Fibroblast of lung (primary cell): ENCODE measurements at places on chromosomes 12 and 14. TPM values are rescaled to one million over a fixed set of nuclear protein-coding genes. Genes with fewer than 3 reads are reported as not detected.
A peak's percentile ranks its signal among the peaks of the same experiment; 100 is the strongest.

DNA sequence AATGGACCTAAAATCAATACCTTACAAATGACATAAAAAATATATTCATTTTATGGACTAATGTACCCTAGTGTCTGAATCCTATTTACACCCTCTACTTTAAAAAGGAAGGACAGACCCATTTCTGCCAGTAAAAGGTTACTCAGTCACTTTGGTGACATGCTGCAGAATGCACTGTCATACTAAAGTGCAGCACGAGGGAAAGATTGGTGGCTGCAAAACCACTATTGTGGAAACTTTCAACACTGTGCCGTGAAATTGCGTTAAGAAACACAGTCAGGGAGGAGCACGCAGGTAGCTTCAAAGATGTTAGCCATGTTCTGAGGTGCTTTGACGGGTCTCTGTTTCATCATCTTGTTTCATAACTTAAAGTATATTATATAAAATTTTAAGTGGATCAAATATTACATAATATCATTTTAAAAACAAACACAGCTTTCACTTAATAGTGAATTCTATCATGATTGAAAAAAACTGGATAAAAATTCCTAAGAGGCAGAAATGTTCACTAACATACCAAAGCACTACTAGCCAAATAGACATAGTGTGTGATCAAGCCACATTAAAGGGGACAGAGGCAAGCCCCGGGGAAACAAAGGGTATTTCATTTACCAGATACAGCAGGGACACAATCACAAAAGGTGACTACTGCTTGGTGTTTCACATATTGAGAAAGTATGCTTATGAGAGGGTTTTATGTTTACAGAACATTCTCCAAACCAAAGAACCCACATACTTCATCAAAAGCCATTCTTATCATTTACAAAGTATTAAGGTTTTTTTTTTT lies 330.8 kb upstream of the SOX5 start:
- peaks cover 6% of the 10 kb centered on the region for H3K4me1 ChIP-seq
- H3K27me3 ChIP-seq, result no peaks in the 10 kb centered on the region
- no peaks in the 10 kb centered on the region for H3K36me3 ChIP-seq
- no peak overlapping the region for H3K4me3 ChIP-seq
- H3K27ac ChIP-seq, result no peak overlapping the region
- DNase-seq, result no peak

DNA sequence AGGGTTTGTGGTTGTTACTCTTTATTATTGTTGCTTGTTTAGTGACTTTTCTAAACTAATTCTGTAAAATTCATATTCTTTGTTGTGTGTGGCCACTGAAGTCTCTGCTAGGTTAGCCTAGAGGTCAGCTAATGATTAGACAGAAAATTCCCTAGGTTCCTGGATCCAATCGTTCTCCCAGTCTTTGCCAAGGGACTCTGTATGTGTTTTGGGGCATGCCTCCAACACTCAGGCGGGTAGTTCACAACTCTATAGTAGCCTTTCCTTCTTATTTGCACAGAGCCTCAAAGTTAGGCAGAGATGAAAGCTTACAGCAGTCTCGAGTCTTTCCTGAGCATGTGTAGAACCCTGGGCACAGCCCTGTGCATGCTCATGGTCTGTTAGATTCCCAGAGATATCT lies 32.7 kb upstream of the RIN3 start:
- no peak for DNase-seq
- H3K27ac ChIP-seq, result no peak overlapping the region
- H3K4me1 ChIP-seq, result no peaks in the 10 kb centered on the region
- peaks cover 3% of the 10 kb centered on the region for H3K27me3 ChIP-seq

DNA sequence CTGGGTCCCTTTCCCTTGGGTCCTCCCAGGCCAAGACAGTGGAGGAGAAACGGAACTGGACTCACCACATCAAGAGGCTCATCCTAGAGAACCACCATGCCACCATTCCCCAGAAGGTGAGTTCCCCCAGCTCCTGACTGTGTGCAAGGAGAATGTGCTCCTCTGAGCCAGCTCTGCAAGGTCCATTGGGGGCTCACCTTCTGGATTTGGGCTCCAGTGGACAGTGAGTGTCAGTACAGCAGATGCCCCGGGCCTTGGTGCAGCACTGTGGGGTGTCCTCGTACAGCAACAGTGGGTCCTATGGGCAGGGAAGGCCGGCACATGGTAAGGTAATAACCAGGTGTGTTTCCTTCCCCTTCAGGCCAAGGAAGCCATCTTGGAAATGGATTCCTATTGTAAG lies 27.8 kb downstream of the PLEKHG3 start:
- no peak overlapping the region for H3K27ac ChIP-seq
- no peaks in the 10 kb centered on the region for H3K4me1 ChIP-seq
- no peaks in the 10 kb centered on the region for H3K36me3 ChIP-seq
- DNase-seq, result no peak

GRCh38 chr12:102539651-102540553 lies 59.5 kb upstream of the IGF1 start:
- H3K4me3 ChIP-seq, result no peak overlapping the region
- no peaks in the 10 kb centered on the region for H3K36me3 ChIP-seq
- peak overlapping the region; percentile 32 for H3K27ac ChIP-seq
- H3K27me3 ChIP-seq, result no peaks in the 10 kb centered on the region
- peak; percentile 5 for DNase-seq
- peaks cover 3% of the 10 kb centered on the region for H3K4me1 ChIP-seq

- peaks cover 2% of the 10 kb centered on the region for H3K4me1 ChIP-seq
- H3K36me3 ChIP-seq, result peaks cover 2% of the 10 kb centered on the region
- peak; percentile 12 for DNase-seq
- H3K27ac ChIP-seq, result peak overlapping the region; percentile 100
These were observed 137.7 kb downstream of the MON2 start for GRCh38 chr12:62604373-62604772.

DNA sequence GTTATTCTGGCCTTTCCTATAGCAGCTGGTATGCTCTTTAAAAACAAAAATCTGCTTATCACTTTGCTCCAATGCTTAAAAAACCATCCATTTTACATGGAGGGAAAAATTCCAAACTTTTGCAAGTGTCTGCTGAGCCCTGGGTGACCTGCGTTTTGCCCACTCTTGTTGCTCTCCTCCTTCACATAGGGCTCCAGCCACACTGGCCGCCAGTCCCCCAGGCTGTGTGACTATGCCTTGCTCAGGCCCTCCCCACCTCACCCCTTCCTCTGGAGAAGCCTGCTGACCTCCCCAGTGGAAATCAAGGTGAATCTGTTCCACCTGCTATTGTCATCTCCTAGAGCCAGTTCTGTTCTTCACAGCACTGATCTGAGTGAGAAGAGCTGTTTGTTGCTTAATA lies 126.9 kb downstream of the SLC25A47 start:
- no peaks in the 10 kb centered on the region for H3K27me3 ChIP-seq
- no peaks in the 10 kb centered on the region for H3K36me3 ChIP-seq

GRCh38 chr12:66885115-66885875 lies 206.4 kb upstream of the GRIP1 start:
- no peak for DNase-seq
- H3K36me3 ChIP-seq, result no peaks in the 10 kb centered on the region
- H3K4me1 ChIP-seq, result no peaks in the 10 kb centered on the region
- no peak overlapping the region for H3K4me3 ChIP-seq
- no peak overlapping the region for H3K27ac ChIP-seq
- no peaks in the 10 kb centered on the region for H3K27me3 ChIP-seq

- H3K4me3 ChIP-seq, result no peak overlapping the region
- H3K36me3 ChIP-seq, result no peaks in the 10 kb centered on the region
- no peak for DNase-seq
- no peaks in the 10 kb centered on the region for H3K27me3 ChIP-seq
These were observed 10.5 kb downstream of the CELA1 start for GRCh38 chr12:51335931-51336330.

DNA sequence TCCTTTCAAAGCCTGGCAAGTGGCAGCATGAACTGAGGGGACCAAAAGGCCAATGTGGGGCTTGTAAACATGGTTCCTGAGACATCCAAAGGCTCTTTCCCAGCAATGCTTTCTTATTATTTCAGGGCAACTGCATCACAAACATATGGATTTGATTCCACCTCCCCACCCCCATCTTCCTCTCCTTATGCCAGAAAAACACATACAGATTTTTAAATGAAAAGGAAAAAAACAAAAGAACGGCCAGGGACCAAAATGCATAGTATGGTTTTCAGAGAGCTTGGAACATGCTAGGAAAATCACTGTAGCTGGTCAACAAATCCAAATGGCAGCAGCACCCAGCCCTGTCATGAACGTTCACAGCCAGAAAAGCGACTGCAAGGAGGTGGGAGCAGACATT lies 167.6 kb downstream of the ANO2 start:
- H3K4me3 ChIP-seq, result no peak overlapping the region
- H3K4me1 ChIP-seq, result no peaks in the 10 kb centered on the region
- H3K36me3 ChIP-seq, result no peaks in the 10 kb centered on the region

DNA sequence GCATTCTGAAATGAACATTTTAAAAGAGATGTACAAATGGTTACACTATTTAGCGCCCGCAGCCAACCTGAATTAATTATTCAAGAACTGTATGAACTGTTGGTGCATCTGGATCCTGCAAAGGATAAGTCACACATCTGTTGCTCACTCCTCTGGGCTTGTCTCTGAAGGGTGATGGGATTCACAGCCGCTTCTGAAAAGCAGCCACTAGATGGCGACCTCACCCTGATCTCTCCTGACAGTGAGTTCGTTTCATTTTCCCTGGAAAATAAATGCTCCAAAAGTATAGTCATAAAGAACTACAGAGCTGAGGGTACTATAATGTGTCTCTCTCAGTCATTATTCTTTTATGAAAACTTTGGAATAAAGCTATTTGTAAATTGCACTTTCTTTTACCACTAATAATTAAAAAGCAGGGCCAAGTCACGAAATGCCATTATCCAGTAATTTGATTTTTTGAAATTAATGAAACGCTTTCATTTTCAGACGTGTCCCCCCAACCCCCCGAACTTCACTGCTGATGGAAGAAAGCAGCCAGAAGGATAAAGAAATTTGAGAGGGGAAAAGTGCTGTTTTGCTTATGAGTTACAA lies 789.6 kb downstream of the NRXN3 start:
- peak; percentile 69 for DNase-seq
- H3K4me3 ChIP-seq, result peak overlapping the region; percentile 1
- no peaks in the 10 kb centered on the region for H3K4me1 ChIP-seq

The AKAP5 gene
- 0.17 and 0.26 TPM in 2 replicates for total RNA-seq

The ADAM21 gene
- total RNA-seq, result 0.51 and 0.66 TPM in 2 replicates
